ENCODE measurements at places on chromosomes 13 and 19.

DNA sequence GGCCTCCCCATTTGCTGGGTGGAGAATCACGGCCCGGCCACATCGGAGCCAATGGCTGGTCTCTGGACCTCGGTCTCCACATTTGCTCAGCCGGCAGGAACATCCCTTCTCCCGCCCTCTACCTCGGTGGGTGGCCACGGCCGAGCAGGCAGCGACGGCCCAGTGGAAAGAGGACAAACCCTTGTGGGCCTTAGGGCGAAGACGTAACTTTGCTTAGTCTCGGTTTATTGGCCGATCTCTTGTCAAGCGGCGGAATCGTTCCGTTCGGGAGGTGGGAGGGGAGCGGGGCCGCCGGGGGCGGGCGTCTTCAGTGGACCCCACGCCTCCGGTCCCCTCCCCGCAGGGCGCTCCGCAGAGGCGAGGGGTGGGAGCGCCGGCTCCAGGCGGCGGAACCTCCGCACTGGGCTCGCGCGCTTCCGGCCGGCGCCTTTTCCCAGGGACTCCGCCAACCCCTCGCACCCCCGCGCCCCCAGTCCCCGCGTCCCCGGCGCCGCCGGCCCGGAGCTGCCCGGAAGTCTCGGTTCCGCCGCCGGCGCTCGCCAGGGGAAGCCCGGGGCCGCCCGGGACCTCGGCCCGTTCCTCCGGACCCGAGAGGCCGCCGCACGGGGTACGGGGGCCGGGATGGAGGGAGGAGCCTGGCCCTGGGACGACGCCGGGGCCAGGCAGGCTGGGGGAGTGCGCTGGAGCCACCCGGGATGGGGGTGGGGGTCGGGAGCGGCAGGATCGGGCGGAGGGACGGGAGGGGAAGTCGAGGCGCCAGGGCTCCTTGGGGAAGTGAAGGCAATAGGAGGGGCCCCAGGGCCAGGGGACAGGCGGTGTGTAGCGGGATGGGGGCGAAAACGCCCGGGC is at the start of gene ZNF580:
Gene ZNF580 (plus strand): TSS at position 426 of the 849 bp plus-strand sequence. CDS start 1,507 bp downstream, outside the sequence.
- DNase-seq, result peak; percentile 32

- DNase-seq, result no peak
Measured at GRCh38 chr13:50731400-50731799, 112.1 kb downstream of the DLEU7 start.

GRCh38 chr19:42313096-42313839 is at the start of gene TMEM145:
Gene TMEM145, plus strand, starts transcription at chr19:42313309. Its CDS starts 68 bp downstream, at chr19:42313377.
- no peak for DNase-seq

DNA sequence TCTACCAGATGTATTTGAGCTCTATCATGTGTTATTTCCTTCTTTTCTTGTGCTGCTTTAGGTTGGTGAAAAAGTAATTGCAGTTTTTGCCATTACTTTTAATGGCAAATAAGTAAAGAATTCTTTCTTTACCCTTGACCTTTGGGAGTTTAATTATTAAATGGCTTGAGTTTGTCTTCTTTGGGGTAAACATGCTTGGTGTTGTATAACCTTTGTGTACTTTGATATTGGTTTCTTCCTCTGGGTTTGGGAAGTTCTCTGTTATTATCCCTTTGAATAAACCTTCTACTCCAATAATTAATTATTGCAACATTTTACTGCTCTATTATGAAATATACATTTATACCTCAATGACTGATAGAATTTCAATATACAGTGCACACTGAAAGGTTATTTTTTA is 709.4 kb downstream of the PCDH17 start:
- no peak for DNase-seq

DNA sequence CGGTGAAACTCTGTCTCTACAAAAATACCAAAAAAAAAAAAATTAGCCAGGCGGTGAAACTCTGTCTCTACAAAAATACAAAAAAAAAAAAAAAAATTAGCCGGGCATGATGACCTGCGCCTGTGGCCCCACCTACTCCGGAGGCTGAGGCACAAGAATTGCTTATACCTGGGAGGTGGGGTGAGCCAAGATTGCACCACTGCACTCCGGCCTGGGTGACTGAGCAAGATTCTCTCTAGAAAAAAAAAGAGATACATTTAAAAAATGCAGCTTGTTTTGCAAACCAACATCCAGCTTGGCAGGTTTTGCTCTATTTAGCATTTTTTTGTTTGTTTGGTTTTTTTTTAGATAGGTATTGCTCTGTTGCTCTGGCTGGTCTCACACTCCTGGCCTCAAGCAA is 6.7 kb upstream of the PGPEP1 start:
- DNase-seq, result no peak

DNA sequence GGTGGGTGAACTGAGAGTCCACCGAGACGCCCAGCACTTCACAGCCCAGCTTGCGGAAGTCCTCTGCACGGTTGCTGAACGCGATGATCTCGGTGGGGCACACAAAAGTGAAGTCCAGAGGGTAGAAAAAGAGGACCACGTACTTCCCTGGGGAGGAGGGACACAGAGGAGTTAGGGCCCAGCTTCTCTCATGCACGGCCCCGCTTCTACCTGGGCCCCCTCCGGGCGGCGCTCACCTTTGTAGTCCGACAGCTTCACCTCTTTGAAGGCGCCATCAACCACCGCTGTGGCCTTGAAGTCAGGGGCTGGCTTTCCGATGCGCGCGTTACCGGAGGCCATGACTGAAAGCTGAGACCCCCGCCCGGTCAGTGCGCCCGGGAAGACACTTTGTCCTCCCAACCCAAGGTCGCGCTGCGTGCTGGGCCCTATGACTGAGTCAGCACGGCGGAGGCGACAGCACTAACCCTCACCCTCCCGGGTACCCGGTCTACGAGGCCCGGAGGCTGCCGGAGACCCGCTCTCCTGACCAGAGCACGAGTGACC is 606 bp downstream of the PRDX2 start:
- DNase-seq, result no peak

- peak; percentile 59 for DNase-seq
Measured at GRCh38 chr19:38852231-38853044, 2.7 kb upstream of the HNRNPL start.

- no peak for DNase-seq
Measured at GRCh38 chr13:95704510-95704909, 27.6 kb downstream of the DNAJC3 start.

- DNase-seq, result no peak
Measured at GRCh38 chr13:52845766-52846566, 2.5 kb downstream of the PCDH8 start.

GRCh38 chr13:94408314-94409036 is 71.0 kb downstream of the DCT start:
- no peak for DNase-seq

- DNase-seq, result no peak
Measured at GRCh38 chr13:20398459-20398858, 127.2 kb downstream of the CRYL1 start.

- no peak for DNase-seq
Measured at GRCh38 chr19:47013041-47013517, 6.6 kb upstream of the NPAS1 start.

GRCh38 chr13:62387647-62388046 is 972.0 kb upstream of the PCDH20 start:
- DNase-seq, result no peak

DNA sequence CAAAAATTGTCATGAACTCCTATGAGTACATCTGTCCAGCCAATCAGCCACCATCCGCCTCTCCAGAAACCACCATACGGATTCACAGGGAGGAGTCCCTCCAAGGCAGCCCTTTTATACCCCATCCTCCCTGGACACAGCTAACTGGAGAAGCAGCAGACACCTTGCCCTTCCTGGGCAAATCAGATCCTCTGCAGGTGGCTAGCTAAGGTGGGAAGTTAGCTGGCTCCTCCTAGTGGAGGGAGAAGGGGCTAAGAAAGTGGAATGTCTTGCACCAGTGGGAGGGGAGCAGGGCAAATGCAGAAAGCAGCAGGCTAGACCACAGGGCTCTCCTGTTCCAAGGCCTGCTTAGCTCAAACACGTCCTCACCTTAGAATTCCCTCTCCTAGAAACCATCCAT is 46.2 kb upstream of the UQCRFS1 start:
- DNase-seq, result no peak

GRCh38 chr13:37349916-37350315 is 244.5 kb upstream of the CSNK1A1L start:
- DNase-seq, result no peak

- DNase-seq, result no peak
Measured at GRCh38 chr19:42412227-42412626, 15.0 kb downstream of the LIPE start.

GRCh38 chr13:49587311-49587847 is 2.0 kb upstream of the RCBTB1 start:
- DNase-seq, result no peak

DNA sequence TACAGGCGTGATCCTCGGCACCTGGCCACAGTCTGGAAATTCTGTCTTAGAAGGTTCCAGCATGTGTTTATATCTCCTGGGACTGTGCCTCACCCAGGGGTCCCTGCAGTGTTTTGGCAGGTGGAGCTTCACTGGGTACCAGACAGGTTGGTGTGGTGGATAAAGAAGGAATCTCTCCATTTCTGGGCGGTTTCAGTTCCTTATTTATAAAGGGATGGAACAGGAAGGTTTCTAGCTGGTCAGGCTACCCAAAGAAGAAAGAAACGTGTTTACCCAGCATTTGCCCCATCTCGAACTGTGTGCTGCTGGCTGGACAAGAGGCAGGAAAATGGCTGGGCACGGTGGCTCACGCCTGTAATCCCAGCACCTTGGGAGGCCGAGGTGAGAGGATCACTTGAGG is 9.8 kb downstream of the PNPLA6 start:
- no peak for DNase-seq

- no peak for DNase-seq
Measured at GRCh38 chr13:32902874-32903273, 113.3 kb upstream of the KL start.

DNA sequence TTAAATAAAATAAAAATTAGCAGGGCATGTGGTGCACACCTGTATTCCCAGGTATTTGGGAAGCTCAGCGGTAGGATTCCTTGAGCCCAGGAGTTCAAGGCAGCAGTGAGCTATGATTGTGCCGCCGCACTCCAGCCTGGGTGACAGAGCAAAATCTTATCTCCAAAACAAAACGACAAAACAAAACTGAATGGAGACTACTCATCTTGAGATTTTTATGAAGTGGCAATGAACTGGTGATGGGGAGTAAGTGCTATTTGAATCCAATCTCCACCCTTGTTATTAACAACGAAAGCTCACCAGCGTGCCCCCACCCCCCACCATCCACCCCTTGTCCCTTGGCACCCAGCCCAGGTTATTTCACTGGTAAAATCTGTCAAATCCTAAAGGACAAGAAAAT is 45.2 kb upstream of the URI1 start:
- DNase-seq, result no peak

DNA sequence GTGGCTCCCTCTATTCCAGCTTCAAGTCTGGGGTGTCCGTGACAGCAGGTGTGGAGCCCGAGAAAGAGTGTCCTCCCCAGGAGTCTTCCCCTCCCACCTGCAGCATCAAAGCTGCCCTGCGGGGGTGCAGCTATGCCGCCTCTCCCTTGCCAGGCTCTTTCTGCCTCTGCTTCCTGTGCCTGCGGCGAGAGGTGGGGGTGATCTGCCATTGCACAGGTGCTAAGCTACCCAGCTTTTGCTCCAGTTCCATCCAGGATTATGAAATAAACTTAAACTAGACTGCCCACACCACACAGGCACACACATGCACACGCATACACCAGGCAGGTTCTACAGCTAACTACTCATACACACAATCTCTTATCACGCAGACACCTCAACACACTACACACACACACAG is 104.7 kb upstream of the CLDN10 start:
- no peak for DNase-seq

DNA sequence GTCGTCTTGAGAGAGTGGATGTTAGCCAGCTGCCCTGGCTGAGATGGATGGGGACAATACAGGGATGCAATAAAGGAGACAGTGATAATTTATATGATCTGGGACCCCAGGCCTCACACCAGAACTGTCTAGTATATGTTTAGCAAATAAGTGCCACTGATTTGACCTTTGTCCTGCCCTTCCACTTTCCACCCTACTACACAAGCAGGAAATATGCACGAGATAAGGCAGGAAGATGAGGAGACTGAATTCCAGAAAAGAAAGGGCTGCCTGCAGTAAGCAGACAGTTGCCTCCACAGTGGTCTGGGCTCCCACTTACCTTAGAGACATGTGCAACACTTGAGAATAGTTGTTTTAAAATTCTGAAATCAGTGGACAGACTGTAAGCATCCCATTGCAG is 80.2 kb upstream of the ZNF91 start:
- DNase-seq, result no peak

DNA sequence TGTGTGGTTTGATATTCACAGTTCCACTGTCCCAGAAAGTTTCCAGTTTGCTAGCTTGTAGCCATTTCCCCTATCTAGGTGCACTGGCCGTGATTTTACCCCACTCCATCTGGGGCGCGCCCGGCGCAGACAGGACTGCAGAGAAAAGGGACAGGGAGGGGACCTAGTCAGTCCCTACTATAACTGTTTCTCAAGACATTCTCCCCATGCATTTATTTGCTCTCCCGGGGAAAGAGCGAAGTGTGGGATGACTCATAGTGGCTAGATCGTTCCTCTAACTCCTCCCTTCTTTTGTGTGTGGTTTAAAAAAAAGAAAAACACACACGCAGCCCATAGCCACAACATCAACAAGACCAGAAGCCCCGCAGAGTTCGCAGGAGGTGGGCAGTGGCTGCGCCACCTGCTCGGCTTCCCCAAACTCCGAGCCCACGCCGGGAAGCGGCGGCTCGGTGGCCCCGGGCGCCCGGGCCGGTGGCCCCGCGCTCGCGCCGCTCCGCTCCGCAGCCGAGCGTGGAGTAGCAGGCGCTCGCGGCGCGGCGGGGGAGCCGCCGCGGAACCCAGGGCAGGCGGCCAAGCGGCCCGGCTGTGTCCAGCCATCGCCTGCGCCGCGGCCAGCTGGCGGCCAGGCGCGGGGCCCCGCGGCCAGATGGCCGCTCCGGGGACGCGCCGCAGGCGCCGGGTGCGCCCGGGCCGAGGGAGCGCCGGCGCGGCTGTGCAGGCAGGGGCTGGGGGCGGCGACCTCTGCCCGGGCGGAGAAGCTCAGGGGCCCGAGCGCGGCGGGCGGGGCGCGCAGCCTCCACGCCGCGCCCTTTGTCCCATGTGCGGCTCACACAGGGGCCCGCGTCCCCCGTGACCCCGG is 653 bp downstream of the TMTC4 start:
- DNase-seq, result peak; percentile 30

DNA sequence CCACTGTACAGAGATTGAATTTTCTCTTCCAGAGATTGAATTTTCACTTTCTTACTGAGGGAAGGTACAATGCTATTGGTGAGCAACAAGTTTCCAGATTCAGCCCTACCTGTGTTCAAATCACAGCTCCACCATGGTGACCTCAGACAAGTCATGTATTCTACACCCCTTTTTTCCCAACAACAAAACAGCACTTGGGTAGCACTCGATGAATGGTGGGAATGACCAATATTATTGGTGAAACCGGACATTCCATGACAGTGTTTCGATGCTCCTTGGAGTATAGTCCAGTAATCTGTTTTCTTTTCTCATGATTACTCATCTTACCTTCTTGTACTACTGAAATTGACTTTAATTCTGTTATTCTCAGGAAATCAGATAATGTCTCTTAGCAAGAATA is 266.2 kb upstream of the SOX21 start:
- no peak for DNase-seq

GRCh38 chr13:45196096-45196495 is 4.7 kb downstream of the KCTD4 start:
- DNase-seq, result no peak

GRCh38 chr13:93882086-93882651 is 597.3 kb downstream of the DCT start:
- no peak for DNase-seq
